H1 (cell line): ENCODE measurements at places on chromosomes 6 and 20. TPM values are rescaled to one million over a fixed set of nuclear protein-coding genes. Genes with fewer than 3 reads are reported as not detected.

Gene KCNS1
- total RNA-seq = 1.8 and 1.9 TPM in 2 replicates

Gene UBE2C
- total RNA-seq = 243 and 255 TPM in 2 replicates

Gene AKAP12
- 79.2 and 84.2 TPM in 2 replicates for total RNA-seq

GRCh38 chr20:63934271-63935068 is 21.7 kb downstream of the UCKL1 start:
- H3K27me3 ChIP-seq = no peaks in the 10 kb centered on the region
- H3K36me3 ChIP-seq = peaks cover 8% of the 10 kb centered on the region; the same call in 1 of the 2 replicates
- no peak for DNase-seq
- no peak overlapping the region for H3K27ac ChIP-seq

DNA sequence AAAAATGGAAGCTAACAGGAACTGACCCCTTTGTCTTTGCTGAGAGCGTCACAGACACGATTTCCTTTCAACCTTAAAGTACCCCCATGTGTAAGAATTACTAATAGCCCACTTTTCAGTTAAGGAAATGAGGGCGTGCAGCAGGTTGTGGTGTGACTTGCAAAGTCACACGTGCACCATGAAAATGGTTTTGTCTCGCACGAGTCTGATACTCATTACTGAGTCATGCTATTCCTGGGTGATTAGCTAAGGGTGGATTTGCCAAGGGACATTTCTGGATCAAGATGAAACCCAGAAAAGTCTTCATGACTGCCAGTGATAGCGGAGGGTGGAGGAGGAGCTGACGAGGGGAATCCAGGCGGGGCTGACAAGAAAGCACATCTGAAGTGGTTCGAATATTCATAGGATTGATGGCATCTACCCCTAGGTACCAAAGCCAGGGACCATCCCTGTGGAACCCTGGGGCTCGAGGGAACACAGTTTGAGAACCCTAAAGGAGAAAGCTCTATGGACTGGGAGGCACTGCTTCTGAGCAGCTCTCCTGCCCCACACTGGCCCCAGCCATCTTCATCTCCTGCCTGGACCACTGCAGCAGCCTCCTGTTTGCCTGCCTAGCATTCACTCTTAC is 12.1 kb upstream of the NFATC2 start:
- DNase-seq = no peak
- H3K36me3 ChIP-seq = no peaks in the 10 kb centered on the region
- H3K4me1 ChIP-seq = no peaks in the 10 kb centered on the region
- no peak overlapping the region for H3K27ac ChIP-seq
- H3K27me3 ChIP-seq = peaks cover 6% of the 10 kb centered on the region

GRCh38 chr6:53898026-53898795 is 103.4 kb downstream of the LRRC1 start:
- no peak overlapping the region for H3K4me3 ChIP-seq
- no peak for DNase-seq
- no peaks in the 10 kb centered on the region for H3K36me3 ChIP-seq
- no peaks in the 10 kb centered on the region for H3K27me3 ChIP-seq
- H3K27ac ChIP-seq = no peak overlapping the region

DNA sequence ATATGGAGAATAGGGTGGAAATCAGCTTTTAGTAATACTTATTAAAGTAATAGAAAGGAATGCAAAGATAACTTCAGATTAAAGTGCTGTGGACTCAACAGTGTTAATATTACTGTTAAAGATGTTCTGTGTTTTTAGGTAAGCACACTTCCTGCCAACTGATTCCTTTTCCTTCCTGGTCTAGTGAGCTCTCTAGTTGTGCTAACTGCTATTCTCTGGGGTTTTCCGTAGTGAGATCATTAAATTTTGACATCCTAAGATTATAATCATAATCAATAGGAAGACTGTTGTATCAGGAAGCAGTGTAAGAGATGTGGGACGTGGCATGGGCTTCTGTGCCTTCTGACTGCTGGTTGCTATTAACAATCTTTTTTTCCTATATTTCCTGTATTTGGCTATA is 1.2 kb upstream of the TMEM217 start:
- no peak overlapping the region for H3K27ac ChIP-seq
- H3K36me3 ChIP-seq = no peaks in the 10 kb centered on the region
- H3K4me1 ChIP-seq = peaks cover 3% of the 10 kb centered on the region

- no peaks in the 10 kb centered on the region for H3K27me3 ChIP-seq
- no peak overlapping the region for H3K27ac ChIP-seq
- no peak for DNase-seq
Measured at GRCh38 chr6:131258816-131259476, 123.7 kb downstream of the AKAP7 start.
